Activated CD8-positive, alpha-beta memory T cell treated with anti-CD3 and anti-CD28 coated beads, Interleukin-2, amount 10 ng/mL, durations not matched to agents 7 days and 5 days (primary cell): ENCODE measurements at places on chromosomes 13 and 19. TPM values are rescaled to one million over a fixed set of nuclear protein-coding genes. Genes with fewer than 3 reads are reported as not detected.

KLK14 gene
- total RNA-seq: 0.61 TPM

TINCR gene
- total RNA-seq: 0.79 TPM

PSG7 gene
- not detected for total RNA-seq

GRCh38 chr13:112791663-112792440, 102.0 kb downstream of the ATP11A start:
- peak; percentile 29 for DNase-seq
- peaks cover 9% of the 10 kb centered on the region for H3K36me3 ChIP-seq
- no peaks in the 10 kb centered on the region for H3K27me3 ChIP-seq
- H3K27ac ChIP-seq: no peak overlapping the region
- no peak overlapping the region for H3K4me3 ChIP-seq
- no peaks in the 10 kb centered on the region for H3K4me1 ChIP-seq

DNA sequence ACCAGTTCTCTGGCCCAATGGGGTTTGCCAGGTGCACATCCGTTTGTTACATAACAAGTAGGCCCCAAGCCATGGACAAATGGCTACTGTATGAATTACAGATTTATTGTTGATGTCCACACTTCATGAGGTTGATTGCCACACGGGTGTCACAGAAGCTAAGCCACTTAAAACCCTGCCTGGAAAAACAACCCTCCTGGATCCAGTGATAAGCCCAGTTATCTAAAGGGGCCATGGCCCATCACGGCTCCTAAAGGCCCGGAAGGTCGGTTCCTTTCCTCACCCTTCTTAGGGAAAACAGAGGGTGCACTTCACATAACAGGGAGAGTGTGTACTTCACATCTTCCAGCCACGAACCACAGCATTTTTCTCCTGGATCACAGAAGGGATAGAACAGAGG, 4.1 kb downstream of the TMEM272 start:
- no peak overlapping the region for H3K4me3 ChIP-seq
- H3K27ac ChIP-seq: no peak overlapping the region
- no peaks in the 10 kb centered on the region for H3K36me3 ChIP-seq
- H3K4me1 ChIP-seq: peaks cover 18% of the 10 kb centered on the region
- DNase-seq: no peak
- H3K27me3 ChIP-seq: peaks cover 22% of the 10 kb centered on the region

GRCh38 chr13:45527699-45528462, 63.1 kb downstream of the COG3 start:
- H3K36me3 ChIP-seq: peaks cover 38% of the 10 kb centered on the region
- DNase-seq: no peak
- H3K4me1 ChIP-seq: no peaks in the 10 kb centered on the region
- H3K4me3 ChIP-seq: no peak overlapping the region
- H3K27me3 ChIP-seq: no peaks in the 10 kb centered on the region

DNA sequence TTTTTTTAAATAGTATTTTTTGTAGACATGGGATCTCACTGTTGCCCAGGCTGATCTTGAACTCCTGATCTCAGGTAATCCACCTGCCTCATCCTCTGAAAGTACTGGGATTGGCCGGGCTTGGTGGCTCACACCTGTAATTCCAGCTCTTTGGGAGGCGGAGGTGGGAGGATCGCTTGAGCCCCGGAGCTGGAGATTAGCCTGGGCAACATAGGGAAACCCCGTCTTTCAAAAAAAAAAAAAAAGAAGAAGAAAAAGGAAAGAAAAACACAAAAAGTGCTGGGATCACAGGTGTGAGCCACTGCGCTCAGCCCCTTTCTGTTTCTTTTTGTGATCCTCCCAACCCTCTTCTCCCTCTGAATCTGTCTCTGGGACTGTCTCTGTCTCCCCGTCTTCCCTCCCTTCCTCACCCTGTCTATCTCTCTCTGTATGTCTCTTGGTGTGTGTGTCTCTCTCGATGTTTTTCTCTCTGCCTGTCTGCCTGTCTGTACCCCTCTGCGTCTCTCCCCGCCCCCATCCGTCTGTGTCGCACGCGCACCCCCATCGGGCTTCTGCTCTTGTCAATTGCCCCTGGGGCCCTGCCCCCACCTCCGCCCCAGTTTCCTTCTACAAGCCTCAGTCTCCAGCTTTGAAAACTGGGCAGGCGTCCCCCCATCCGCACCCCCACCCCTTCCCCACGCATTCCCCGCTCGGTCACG, 540 bp upstream of the ZFP36 start:
- DNase-seq: peak; percentile 93
- no peaks in the 10 kb centered on the region for H3K27me3 ChIP-seq
- H3K4me3 ChIP-seq: peak overlapping the region; percentile 84
- peaks cover 57% of the 10 kb centered on the region for H3K4me1 ChIP-seq
- peak overlapping the region; percentile 89 for H3K27ac ChIP-seq

FFAR3 gene
- not detected for total RNA-seq

DNA sequence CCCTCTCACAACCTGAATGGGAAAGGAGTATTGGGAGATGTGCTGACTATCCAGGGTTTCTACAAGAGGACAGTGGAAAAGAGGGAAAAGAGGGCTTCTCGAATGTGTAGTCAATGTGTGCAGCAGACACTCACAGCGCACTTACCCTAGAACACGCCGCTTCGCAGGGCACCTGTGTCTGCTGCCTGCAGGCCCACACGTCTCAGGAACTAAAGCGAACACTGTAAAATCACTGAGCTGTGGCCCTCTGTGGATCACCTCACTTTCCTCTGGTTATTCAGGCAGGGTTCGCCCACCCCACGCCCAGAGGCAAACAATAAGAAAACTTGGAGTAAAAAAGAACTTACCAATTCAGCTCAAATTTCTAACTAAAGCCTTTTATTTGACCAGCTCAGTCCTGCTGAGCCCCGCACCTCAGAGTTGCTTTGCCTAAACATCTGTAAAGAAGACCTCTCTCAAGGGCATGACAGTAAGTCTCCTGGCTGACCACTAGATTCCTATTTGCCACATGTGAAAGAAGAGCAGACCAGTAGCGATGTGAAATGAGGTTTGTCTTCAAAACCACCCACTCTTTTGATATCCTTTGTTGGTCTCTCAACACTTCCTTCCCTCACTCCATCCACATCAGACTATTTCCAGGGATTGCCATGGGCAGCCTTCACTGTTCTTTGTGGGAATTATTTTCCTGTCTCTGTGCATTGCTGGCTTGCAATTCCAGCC, 19.3 kb upstream of the DOCK9 start:
- H3K4me1 ChIP-seq: peaks cover 42% of the 10 kb centered on the region
- H3K36me3 ChIP-seq: no peaks in the 10 kb centered on the region
- H3K4me3 ChIP-seq: no peak overlapping the region
- no peak for DNase-seq
- no peaks in the 10 kb centered on the region for H3K27me3 ChIP-seq

GRCh38 chr19:10070730-10071446, 15.2 kb upstream of the SHFL start:
- no peaks in the 10 kb centered on the region for H3K36me3 ChIP-seq
- H3K4me3 ChIP-seq: no peak overlapping the region
- peaks cover 3% of the 10 kb centered on the region for H3K27me3 ChIP-seq

GRCh38 chr13:39530916-39531315, 72.1 kb downstream of the LHFPL6 start:
- no peaks in the 10 kb centered on the region for H3K4me1 ChIP-seq
- H3K27ac ChIP-seq: no peak overlapping the region
- peaks cover 26% of the 10 kb centered on the region for H3K27me3 ChIP-seq
- no peaks in the 10 kb centered on the region for H3K36me3 ChIP-seq

- no peak for DNase-seq
- H3K27me3 ChIP-seq: no peaks in the 10 kb centered on the region
- no peak overlapping the region for H3K27ac ChIP-seq
These were observed 6.2 kb downstream of the TMTC4 start for GRCh38 chr13:100668408-100668807.

NLRP5 gene
- total RNA-seq: not detected
